Activated naive CD4-positive, alpha-beta T cell treated with Interleukin-2 at 50 U/mL for 16 hours (primary cell): ENCODE measurements at places on chromosomes 6 and 20.

GRCh38 chr6:164195278-164195941 is 780.9 kb downstream of the QKI start:
- no peak for DNase-seq

DNA sequence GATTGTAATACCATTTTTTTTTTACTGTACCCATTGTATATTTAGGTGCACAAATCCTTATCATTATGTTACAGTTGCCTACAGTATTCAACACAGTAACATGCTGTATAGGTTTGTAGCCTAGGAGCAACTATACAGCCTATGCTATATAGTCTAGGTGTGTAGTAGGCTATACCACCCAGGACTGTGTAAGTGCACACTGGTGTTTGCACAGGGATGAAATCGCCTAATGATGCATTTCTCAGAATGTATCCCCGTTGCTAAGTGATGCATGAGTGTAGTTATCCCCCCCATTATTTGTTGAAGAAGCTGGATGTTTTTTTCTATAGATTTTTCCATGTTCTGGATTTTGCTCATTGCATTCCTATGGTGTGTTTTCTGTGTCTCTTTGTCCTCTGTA is 12.9 kb downstream of the RALY start:
- DNase-seq, result no peak

- DNase-seq, result no peak
Measured at GRCh38 chr6:20606831-20607230, 72.6 kb downstream of the CDKAL1 start.

- DNase-seq, result no peak
Measured at GRCh38 chr6:139376604-139377218, 2.3 kb upstream of the CITED2 start.

GRCh38 chr6:161153725-161154124 is 120.1 kb downstream of the AGPAT4 start:
- no peak for DNase-seq

GRCh38 chr20:37282556-37282955 is 6.9 kb upstream of the MANBAL start:
- no peak for DNase-seq

DNA sequence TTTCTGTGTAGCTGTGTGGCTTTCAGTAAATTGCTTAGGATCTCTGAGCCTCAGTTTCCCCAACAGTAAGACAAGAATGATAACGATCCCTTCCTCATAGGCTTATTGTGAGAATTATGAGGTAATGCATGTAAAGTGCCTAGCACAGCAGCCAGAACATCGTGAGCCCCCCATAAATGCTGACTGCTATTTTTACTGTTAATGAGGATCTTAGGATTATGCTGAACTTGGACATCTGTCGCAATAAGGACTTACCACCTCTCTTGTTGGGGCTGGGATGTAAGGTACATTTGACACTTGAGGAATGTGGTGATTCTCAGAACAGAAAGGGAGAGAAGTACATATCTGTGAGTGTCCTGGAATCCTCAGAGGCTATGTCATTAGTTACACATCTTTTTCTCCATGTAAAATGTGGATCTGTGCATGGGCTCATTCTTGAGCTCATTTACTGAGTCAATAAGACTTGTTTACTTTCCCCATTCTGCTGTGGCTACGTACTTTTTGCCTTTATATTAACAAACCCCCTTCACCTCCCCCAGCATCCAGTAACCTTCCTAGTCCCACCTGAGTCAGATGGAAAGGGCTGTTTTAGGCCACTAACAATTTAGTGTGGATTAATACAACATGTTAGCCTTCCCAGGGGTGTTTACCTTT is 64.4 kb upstream of the PLEKHG1 start:
- no peak for DNase-seq

DNA sequence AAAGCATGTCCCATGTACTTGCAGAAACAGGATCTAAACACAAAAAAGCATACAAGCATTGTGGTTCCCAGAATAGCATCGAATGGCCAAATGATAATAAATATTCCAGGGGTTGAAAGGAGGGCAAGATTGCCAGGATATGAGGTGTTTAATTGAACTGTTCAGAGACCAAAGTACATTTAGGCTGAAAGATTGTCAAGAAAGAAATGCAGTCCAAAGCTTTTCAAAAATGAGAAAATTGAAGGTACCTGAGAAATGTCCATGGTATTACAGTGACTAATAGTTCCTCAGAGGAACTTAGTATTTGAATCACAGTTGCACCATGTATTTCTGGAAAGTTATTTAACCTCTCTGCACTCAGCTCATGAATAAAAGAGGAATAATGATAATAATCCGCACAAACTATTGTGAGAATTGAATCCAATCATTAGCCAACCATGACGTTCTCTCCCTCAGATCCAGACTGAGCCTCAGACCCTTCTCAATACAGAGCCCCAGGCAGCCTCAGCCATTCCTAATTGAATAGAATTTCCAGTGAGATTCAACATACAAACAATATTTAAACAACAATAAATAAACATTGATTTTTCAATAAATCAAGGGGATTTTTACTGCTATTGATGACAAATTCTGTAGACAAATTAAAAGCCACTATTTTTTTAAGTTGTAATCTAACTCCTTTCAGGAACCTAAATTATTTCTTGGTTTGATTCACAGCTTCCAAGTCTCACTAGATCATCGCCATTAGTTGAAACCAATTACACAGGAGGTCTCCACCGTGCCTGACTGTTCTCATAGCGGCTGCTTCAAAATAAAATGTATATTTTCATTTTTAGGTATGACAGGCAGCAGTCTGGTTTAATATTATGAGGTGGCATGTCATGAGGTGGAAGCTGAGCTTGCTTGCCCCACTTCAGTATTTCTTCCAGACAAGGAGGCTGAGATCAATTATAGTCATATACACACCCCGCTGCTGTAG is 144.3 kb upstream of the TENT5A start:
- DNase-seq, result no peak

DNA sequence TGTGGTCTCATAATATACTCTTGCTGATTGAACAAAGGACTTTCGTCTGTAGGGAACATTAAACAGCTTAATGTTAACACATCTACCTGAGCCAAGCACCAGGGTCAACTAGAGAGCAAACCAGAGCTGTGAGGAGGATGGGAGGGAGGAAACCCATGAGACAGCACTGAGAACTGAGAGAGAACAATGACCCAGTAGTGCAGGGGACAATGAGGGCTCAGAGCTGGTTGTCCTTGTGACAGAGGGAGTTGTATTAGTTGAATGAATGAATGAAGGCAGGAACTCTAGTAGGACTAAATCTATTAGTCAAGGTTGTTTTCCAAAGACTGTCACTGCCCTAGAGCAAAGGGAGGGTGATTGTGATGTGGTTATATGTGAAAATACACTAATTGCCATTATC is 28.2 kb upstream of the GSTA4 start:
- DNase-seq, result no peak
